Right cardiac atrium (tissue), 5 donors: ENCODE measurements at places on chromosomes 4 and X. TPM values are rescaled to one million over a fixed set of nuclear protein-coding genes. Genes with fewer than 3 reads are reported as not detected.

The GC gene
- total RNA-seq = not detected

The CYBB gene
- 42.1 TPM for total RNA-seq

The MAGEA4 gene
- not detected for total RNA-seq

The ASB12 gene
- total RNA-seq = 0.45 TPM

The GRPR gene
- total RNA-seq = 0.58 TPM

The TMEM31 gene
- total RNA-seq = not detected
